Lung (tissue), 17 donors: ENCODE measurements at places on chromosomes 13 and 19. TPM values are rescaled to one million over a fixed set of nuclear protein-coding genes. Genes with fewer than 3 reads are reported as not detected.
A peak's percentile ranks its signal among the peaks of the same experiment; 100 is the strongest.

- DNase-seq, result no peak
Measured at GRCh38 chr13:45143346-45143751, 23.0 kb downstream of the GTF2F2 start.

GRCh38 chr13:102598061-102598460 is 1.3 kb downstream of the TPP2 start:
- DNase-seq, result peak; percentile 16

GRCh38 chr19:52140032-52140710 is 433 bp upstream of the ZNF616 start:
- DNase-seq, result no peak

GRCh38 chr13:35496761-35497386 is 20.4 kb upstream of the MAB21L1 start:
- DNase-seq, result no peak

DNA sequence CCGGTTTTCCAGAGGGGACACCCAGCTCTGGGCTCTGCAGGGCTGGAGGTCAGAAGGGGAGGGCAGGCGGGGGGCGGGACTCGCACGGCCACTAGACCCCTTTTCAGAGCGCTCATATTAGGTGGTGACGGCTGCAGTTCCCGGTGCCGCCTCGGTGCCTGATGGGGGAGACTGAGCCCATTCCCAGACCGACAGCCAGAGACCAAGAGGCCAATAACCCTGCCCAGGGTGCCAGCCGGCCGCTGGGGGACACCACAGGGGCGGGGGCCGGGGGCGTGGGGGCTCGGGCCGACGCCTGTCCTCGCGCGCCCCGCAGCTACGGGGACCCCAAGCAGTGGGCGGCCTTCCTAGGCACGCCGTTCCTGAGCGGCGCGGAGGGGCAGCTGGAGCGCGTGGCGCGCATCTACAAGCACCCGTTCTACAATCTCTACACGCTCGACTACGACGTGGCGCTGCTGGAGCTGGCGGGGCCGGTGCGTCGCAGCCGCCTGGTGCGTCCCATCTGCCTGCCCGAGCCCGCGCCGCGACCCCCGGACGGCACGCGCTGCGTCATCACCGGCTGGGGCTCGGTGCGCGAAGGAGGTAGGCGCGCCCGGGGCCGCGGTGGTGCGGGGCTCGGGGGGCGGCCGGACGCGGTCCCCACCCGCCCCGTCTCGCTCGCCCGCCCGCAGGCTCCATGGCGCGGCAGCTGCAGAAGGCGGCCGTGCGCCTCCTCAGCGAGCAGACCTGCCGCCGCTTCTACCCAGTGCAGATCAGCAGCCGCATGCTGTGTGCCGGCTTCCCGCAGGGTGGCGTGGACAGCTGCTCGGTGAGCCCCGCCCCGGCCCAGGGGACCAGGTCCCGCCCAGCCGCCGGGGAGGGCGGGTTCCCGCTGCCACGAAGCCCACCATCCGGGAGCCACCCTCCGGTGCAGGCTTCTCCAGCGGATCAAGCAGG is 2.4 kb downstream of the TIMM13 start:
- DNase-seq, result peak; percentile 54

GRCh38 chr13:51004111-51004865 is 94.7 kb downstream of the RNASEH2B start:
- no peak for DNase-seq

DNA sequence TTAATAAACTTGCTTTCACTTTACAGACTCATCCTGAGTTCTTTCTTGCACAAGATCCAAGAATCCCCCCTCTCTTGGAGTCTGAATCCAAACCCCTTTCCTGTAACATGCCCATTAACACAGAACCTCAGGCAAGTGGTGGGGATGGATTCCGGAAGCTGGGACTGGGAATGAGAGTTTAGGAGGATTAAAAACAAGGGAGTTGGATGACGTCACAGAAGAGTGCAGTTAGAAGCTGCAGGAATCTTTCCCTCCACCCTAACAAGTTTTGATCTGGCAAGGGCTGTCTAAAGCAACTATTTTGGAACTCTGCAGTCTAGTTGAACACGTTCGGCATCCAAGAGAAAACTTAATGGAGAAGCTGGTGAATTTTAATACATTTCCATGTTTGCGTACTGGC is 48.2 kb upstream of the PEPD start:
- DNase-seq, result no peak

DNA sequence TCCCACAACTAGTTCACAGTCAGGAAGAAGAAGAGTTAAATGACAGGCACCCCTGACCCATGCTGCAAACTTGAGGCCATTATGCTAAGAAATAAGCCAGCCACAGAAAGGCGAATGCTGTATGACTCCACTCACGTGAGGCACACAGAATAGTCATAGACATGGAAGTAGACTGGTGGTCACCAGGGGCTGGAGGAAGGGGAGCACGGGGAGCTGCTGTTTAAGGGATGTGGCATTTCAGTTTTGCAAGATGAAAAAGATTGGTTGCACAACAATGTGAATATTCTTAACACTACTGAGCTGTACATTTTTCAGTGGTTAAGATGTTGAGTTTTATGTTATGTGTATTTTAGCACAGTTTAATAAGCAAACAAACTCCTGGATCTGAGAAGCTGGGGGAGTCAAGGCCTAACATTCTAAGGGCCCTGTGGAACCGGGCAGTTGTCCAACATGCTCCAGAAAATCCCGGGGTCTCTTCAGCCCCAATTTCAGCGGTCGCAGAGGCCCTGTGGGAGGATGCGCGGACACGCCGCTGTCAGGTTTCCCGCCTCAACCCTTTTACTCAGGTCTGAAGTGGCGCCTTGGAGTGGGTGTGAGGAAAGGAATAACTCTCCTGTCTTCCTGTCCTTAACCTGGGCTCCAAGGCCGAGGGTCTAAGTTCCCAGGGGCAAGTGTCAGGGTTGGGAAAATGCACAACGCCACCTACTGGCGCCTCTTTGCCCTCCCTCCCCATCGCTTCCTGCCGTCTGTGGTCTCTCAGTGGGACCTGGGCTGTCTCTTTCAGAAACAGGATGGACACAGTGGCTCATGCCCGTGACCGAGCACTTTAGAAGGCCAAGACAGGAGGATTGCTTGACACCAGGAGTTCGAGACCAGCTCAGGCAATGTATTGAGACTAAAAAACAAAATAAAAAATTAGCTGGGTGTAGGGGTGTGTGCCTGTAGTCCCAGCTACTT is 4.4 kb upstream of the TMEM272 start:
- no peak for DNase-seq

GRCh38 chr13:73691891-73692290 is 442.3 kb downstream of the KLF12 start:
- DNase-seq, result no peak

DNA sequence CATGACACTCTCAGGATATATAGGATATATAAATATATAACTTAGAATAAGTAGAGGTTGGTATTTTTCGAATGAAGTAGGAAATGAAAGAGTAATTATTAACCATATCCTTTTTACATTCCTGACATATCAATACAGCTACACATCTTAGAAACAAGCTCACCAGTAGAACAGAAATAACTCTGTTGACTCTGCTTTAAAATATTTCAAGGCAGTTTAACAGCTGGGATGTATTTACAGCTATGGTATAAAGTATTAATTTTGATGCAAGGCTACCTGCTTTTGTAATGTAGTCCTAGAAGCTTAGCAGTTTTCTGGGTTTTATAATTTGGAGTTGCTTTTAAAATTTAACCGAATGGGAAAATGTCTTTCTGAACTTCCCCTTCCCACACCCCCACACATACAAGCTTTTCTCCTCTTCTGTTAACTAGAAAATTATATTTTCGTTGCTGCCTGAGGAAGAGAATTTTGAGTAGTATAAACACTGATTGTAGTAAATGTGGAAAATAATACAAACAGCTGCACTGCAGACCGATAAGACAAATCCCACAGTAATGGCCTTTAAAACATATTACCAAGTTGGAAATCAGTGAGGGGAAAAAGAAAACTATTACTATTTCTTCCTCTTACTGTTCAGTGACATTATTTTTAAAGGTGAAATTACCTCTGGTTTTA is 147.7 kb downstream of the GGACT start:
- DNase-seq, result peak; percentile 81

- no peak for DNase-seq
Measured at GRCh38 chr13:38202740-38203139, 146.9 kb upstream of the UFM1 start.

DNA sequence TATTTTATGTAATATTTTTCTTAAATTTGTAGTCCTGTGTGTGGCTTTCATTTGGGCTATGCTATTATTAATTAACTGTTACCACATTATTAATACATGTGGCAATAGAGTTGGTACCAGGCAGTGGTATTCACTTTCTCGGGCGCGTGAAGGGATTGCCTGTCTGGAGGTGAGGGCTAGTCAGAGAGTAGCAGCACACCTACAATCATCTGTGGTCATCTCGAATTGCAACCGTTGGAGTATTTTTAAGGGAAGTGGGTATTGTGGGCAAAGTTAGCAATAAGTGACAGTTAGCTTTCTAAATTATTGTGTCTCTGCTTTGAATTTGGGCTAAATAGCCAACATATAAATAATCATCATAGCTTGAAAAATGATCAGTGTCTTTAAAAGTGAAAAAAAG is 20.0 kb upstream of the GPR18 start:
- DNase-seq, result no peak

DNA sequence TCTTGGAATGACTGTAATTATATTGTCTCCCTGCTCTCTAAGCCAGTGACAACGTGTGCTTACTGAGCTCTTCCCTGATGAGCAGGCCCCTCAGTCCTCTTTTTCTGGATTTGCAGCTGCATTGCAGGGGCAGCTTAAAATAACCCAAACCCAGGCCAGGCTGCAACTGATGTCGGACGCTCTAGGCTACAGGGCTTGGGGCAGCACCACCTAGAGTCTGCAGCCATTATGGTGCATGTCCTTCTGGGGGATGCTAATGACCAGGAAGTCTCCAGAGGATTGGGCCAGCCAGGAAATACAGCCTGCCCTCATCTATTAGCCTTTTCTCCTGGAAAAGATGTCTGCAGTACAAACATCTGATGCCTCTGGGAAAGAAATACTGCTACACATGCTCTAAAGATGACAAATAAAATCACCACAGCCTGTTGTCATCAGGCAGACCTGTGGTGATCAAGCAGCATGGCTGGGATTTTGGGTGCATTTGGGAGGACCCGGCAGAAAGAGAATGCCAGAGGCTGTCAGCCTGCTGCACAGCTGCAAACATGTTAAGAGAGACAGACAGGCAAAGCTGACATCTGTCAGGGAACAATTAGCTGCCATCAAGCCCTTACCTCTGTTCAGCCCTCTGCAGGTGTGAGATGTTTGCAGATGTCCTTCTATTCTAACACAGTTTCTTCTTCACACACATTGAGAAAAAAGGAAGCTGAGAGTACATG is 51.8 kb downstream of the CCDC70 start:
- DNase-seq, result peak; percentile 11

- DNase-seq, result no peak
Measured at GRCh38 chr13:22053053-22053452, 382.2 kb downstream of the FGF9 start.

DNA sequence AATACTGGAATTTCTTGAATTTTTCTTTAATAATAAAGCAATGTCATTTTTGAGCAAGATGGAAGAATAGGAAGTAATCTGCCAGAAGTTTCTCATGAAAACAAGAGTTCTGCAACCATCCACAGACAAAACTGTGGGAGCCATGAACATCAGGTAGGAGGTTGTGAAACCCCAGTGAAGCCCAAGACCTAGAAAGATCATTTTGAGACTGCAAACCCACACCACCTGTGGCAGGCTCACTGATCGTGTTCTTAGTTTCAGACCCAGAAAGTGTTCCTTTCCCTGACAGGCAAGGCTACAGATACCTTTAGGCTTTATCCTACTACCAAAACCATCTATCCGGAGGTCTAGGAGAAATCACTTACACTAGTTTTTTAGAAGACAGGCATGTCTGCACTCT is 2189.8 kb upstream of the PCDH20 start:
- DNase-seq, result no peak

DNA sequence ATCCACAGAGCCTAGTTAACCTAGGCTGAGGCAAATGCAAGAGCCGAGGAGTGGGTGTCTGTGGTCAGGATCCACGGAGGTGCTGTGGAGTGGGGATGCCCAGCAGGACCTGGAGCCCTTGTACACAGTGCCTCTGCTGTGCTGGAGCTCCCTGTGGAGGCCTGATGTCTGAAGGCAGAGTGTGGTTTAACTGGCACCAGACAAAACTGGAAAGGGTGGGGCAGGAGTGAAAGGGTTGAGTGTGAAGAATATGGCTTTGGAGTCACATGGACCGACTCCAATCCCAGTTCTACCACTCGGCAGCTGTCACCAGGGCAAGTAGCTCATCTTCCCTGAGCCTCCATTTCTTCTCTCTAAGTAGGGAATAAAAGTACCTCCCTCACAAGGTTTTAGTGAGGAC is 60.3 kb upstream of the GPR12 start:
- DNase-seq, result no peak

The TSSK6 gene
- 3.1 TPM for total RNA-seq

The LRRC63 gene
- 1.1 TPM for total RNA-seq

The CFAP97D2 gene
- 3.7 TPM for total RNA-seq

The FXYD3 gene
- 172 TPM for total RNA-seq
